ENCODE measurements at places on chromosomes 7 and 10.

DNA sequence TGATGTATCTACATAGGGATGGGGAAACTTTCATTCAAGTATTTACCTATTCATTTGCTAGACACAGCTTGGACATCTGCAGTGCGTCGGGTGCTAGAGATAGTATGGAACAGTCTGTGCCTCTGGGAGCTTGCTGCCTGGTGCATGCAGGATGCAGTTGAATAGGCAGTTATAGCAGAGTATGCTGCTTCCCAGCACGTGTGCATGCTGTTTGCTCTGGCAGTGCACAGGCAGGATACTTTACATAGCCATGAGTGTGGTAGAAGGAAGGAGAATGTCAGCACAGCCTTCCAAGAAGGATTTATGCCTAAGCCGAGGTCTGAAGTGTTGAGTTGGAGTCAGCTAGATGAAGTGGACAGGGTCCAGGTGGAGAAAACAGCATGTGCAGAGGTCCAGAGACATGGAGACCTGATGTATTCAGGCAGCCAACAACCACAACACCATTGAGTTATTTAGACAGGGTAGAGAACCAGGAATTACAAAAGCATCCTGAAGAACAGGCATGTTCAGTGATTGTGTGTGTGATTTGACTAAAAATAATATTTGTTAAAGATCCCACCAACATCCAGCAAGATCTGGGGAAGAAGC is 8.1 kb downstream of the MAP3K8 start:
- no peak for DNase-seq

DNA sequence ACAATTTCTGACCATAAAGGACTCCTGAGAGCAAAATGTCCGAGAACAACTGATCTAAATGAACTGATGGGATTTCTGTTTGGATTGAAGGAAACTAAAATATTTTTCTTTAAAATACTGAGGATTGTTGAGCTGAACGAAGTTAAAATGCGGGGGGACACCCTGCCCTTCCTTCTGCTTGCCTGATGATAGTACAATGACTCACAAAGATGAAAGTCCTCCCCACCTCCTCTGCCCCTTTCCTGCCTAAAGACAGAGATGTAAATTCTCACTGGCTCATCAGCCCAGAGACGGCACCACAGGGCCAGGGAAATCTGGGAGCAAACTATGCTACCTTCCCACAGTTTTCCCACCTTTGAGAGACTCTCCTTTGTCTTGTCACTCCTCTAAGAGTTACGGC is 180.6 kb downstream of the PHTF2 start:
- no peak for DNase-seq

DNA sequence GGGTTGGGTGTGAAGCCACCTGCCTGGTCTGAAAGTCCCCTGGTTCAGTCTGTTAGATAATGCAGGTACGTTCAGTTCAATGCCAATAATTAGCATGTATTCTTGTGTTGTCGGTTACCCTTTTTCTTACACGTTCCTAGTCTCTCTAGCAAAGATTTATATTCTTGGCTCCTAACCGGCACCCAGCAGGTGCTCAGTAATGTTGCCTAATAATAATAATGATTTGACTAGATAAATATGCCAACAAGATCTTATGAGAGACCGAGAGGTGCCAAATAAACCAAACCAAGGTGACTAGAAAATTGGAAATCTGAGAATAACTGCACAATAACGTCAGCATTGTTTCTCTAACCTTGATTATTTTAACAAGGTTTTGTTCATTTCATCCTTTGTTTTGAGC is 1.1 kb upstream of the SMIM30 start:
- no peak for DNase-seq

DNA sequence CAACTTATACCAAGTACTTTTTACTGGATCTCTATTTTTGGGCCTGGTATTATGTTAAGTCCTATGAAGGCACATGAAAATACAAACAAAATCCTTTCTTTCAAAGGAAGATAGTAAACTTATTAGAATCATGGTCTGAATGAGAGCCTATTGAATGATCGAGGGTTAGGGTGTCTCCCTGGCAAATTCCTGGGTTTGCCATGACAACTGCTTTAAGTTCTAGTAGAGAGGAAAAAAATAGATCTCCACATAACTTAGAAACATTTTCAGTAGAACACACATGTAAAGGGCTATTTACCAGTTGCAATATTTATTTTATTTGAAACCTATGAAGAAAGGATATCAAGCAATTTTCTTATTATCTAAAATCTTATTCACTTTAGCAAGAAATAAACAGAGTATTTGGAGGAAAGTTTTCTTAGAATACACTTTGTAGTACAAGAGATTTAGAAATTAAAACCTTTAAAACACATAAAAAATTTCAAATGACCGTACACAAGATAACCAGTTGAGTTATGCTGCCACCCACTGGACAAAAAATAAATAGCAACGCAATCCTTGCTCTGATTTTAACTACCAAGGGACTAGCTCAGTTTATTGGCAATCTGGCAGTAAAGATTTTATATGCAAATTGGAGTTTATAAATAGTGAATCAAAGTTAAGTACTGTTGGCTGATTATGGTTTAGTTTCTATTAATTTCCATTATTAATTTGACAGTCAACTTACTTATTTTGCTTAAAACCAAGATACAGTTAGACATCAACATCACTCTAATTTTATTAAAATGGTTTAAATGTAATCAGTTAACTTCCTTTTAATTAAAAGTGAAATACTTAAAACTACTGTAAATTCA is 33.9 kb downstream of the CACUL1 start:
- peak; percentile 40 for DNase-seq

DNA sequence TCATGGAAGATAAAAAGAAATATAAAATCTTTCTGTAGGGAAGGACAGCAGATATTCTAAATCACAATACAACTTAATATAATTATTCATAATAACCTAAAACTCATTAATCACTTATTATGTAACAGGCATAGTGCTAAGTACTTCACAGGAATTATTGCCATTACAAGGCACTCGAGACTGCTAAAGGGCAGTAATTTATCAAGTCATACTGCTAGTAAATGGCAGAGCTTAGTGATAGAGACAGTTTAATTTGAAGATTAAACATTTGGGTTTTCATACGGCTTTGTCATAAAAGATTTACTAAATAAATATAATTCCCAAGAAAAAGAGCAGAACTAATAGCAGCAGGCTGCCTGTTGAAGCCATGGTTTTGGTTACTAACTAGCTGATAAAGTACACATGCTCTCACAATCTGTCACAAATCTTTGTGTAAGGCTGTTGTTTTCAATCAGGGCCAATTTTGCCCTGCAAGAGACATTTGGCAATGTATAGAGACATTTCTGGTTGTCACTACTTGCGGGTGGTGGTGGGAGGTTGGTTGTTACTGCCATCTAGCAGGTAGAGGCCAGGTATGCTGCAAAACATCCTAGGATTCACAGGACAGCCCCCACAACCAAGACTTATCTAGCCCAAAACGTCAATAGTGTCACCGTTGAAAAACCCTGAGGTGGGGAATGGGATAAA is 233.3 kb upstream of the CACNA2D1 start:
- DNase-seq = no peak

DNA sequence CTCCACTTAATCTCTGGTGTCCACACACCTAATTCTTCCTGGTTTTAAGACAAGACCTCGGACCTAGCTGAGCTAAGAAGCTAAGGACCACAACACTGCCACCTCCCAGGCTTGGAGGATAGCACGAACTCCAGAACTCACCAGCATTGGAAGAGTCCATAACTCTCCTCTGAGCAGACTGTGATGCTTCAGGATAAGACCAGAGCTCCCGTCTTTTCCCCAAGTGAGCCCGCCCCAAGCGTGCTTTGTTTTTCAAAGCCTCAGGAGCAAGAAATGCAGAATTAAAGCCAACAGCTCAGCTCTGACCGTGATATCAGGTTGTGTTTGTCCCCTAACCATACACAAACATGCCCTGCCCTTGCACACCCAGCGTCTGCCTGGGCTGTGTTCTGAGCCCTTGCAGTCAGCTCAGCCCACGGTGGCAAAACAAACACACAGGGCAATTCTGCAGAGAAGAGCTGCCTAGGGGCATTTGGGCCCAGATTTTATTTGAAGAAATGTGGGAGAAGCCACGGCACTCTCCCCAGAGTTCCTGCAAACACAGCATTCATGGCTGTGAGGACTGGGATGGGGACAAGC is 145.4 kb downstream of the WDR11 start:
- DNase-seq = no peak

All from GM04504 (cell line).